ENCODE measurements at places on chromosomes 6 and 20.

DNA sequence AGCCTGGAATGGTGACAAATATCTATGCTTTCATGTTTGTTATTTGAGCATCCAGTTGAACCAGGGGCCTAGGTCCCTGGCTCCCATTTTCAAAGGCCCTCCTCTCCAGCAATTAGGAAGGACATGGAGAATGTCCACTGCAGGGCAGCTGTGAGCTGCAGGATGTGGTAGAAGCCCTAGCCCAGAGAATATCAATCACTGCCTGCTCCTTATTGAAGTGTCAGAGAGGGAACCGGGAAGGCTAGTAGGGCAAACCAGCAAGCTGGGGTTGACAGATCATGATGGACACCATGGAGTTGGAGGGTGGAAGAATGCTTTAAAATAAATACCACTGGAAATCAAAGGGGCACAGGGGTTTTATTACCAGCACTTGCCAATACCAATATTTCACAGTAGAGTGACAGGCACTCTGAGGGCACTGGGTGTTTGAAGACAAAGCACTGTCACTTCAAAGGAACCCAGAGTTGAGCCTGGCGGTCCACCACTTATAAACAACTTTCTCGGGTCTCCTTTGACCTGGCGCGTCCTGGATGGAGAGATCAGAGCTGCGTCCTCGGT is 47.7 kb downstream of the ZNF831 start:
- DNase-seq: no peak

DNA sequence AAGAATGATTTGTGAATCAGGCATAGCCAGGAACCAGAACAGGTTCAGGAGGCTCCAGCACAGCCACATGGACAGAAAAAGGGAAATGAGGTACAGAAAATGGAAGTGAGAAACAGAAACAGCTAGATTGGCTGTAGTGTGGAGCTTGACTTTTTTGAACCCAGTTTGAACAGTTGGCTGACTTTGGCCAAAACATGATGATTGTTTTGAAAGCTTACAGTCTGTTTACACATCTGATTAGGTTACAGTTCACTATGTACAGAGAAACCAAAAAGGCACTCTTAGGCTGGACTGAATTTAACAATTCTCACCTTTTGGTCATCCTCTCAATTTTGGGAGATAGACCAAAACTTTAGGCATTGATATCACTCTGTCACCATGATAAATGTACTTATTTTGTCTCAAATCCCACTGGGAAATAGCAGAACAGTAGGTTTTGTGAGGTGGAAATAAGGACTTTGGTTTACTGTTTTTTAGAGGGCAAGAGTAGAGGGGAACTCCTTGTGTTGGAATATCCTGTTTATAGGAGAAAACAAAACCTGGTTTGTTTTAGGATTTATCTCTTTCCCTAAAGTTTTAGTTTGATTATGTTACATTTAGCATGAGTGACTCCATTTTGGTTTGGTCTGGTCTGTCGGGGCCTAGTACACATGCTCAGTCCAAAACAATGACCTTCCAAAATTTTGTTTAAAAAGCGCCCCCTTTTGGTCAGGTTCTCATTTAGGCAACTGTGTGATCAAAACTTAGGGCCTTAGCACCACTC is 123.1 kb downstream of the OLIG3 start:
- no peak for DNase-seq

DNA sequence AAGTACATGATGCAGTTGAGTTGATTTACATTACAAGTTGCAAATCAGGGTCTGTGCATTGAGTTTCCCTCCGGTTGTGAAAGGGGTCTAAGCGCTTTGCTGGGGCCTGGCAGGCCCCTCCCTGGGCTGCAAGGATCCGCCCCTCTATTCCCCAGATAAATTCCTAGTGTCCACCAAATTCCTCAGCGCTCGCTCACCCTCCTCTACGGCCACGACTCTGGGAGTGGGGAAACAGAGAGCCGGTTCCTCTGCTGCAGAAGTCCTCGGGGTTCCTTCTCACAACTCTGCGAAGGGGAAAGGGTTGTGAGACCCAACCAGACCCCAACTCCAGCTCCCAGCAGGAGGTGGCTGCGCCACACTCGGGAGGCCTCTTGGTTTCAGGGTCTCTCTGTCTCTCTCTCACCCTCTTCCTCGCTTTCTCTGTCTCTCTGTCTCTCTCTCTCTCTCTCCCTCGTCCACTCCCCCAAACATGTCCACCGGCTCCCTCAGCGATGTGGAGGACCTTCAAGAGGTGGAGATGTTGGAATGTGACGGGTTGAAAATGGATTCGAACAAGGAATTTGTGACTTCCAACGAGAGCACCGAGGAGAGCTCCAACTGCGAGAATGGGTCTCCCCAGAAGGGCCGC is at the start of gene TCF21:
Gene TCF21 (plus strand): TSS at position 185 of the 628 bp plus-strand sequence. CDS start 285 bp downstream, at position 470.
- no peak for DNase-seq

GRCh38 chr20:60060006-60060557 is 101.9 kb downstream of the CDH26 start:
- DNase-seq: no peak

DNA sequence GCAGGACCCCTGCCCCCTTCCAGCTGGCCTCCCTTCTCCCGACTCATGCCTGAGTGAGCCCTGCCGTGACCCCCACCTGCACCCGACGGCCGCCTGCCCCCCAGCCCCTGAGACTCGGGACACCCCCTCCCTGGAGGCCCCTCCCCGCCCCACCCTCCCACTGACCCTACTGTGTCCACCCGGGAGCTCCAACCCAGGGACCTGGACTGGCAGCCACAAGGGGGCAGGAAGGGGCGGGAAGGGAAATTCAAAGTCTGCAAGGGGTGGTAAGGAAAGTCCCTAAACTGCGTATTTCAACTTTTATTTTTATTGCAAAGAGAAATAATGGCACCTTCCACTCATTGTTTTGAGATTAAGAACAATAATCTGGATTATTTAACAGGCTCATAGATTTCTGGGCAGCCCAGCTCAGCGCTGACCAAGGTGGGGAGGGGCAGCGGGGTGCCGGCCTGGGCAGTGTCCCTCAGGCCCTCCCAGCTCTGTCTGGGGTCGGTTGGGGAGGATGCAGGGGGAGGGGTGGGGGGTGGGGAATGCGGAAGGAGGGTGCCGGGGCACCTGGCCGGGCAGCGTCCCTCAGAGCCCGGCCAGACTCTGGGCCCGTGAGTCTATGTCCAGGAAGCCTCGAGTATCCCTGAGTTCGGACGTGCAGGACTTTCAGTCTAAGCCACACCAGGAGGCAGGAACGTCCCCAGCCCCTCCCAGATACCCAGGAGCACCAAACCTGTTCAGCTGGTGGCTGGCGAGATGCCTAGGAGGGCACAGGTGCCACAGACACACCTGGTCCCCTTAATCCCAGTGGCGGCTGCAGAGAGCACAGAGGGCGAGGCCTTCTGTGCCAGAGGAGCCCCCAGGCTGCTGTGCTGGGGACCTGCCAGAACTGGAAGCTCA is 1.3 kb upstream of the PTK6 start:
- no peak for DNase-seq

- no peak for DNase-seq
These were observed 864 bp upstream of the PKIG start for GRCh38 chr20:44581515-44581914.

- DNase-seq: no peak
These were observed 50.1 kb upstream of the INSM1 start for GRCh38 chr20:20317621-20318364.

DNA sequence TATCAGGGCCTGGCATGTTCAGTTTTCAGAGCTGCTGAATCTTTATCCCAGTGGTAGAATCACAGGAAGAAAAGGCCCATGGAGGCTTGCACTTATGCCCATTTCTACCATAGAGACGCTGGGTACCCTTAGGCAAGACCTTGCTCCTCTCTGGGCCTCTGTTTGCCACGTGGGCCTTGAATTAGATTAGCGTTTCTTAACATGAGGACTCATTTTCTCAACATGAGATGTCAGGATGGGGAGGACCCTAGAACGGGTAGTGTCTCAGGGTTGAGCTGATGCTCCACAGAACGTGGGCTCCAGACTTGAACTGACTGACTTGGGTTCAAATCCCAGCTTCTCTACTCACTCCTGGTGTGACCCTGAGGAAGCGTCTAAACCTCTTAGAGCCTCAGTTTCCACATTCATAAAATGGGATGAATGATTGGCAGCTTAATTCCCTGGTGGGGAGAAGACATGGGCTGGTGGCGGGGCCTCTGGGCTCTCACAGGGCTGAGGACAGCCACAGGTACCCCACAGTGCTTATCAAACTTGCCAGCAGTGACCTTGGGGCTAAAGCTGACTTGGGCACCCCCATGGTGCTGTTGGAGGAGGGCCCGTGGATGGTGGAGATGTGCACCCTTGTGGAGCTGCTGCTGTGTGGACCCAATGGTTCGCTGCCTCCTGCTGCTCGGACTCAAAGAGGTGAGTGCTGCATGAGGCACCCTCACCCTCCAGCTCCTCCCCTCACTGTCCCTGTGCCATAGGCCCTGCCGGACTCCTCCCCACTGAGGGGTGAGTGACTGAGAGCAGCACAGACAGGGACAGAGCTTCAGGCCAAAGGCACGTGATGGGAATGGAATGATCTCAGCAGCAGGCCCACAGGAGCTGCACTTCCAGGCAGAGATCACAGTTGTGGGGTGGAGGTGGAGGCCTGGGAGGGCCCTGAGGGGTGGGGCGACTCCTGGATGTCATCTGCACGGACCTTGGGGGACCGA is 28.2 kb downstream of the SUN5 start:
- DNase-seq: no peak

- no peak for DNase-seq
These were observed 75.3 kb downstream of the TULP4 start for GRCh38 chr6:158387578-158387977.

- DNase-seq: no peak
These were observed 39.3 kb downstream of the PCNA start for GRCh38 chr20:5080384-5080877.

- no peak for DNase-seq
These were observed 28.1 kb downstream of the PCMT1 start for GRCh38 chr6:149777624-149778023.

DNA sequence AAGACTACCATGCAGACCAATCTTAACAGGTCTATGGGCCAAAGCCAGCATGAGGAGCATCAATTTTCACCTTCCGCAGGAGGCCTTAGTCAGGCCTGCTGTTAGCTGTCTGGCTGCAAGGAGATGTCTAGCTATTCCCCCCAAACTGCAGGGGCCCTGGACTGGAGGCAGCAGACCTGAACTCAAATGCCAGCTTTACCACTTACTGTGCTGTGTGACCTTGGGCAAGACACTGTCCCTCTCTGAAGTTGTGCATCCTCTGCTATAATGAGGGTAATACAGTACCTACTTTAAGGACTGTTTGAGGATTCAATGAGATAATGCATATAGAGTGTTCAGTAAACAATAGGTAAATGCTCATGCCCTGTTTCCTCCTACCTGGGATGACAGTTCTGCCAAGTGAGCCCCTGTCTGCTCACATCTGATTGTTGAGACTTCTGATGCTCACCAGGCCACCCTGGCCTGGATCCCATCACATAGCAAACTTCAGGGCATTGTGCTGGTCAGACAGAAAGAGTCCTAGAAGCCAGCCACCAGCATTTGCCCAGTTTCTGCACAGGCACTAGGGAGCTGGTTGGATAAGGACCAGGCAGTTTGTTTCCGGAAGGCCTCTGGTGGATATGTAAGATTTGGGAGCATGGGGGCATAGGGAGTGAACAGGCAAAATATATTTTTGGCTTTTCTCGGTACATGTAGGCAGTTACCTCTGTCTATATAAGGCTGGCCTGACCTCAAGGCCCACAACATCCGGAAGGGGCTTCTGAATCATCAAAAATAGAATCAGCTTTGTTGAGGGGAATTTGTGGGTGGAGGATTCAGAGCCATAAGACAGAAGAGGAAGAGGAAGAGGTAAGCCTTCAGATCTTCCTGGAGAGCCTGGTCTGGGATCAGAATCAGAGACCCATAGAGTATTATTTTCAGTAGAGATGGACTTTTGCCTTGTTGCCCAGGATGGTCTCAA is 2.3 kb upstream of the OCSTAMP start:
- no peak for DNase-seq

DNA sequence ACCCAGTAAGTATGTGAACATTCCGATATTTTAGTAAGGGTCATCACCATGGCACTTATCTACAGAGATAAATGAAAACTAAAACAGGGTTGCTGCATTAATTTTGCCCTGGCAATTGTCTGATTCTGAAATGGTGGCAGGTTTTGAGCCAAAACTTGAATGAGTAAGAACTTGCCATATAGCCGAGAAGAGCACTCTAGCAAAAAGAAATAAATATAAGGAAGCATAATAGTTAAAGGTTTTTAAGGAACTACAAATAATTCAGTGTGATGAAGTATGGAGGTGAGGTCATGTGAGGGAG is 68.5 kb upstream of the BTN3A2 start:
- DNase-seq: no peak

DNA sequence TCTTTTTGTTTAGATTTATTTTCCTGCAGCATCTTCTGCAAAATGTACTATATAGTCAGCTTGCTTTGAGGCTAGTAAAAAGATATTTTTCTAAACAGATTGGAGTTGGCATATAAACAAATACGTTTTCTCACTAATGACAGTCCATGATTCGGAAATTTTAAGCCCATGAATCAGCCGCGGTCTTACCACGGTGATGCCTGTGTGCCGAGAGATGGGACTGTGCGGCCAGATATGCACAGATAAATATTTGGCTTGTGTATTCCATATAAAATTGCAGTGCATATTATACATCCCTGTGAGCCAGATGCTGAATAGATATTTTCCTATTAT is 3.2 kb downstream of the FOXC1 start:
- DNase-seq: no peak

- DNase-seq: no peak
These were observed 8.4 kb upstream of the RNF182 start for GRCh38 chr6:13916230-13916944.

- DNase-seq: no peak
These were observed 10.7 kb upstream of the RFX6 start for GRCh38 chr6:116866281-116866871.

DNA sequence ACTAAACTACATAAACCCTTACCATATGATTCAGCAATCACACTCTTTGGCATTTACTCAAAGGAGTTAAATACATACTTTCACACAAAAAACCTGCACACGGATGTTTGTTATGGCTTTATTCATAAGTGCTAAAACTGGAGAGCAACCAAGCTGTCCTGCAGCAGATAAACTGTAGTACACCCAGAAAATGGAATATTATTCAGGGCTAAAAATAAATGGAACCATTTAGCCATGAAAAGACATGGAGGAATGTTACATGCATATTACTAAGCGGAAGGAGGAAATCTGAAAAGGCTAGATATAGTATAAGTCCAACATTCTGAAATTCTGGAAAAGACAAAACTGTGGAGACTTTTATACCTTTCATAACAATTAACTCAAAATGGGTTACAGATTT is 73.6 kb upstream of the PHACTR3 start:
- no peak for DNase-seq
